CD4-positive, alpha-beta T cell treated with Interleukin-4 for 4 hours (primary cell): ENCODE measurements at places on chromosomes 1 and 21.

GRCh38 chr1:158272681-158273080 is 17.0 kb upstream of the CD1C start:
- no peak for DNase-seq

GRCh38 chr1:92503926-92504285 is 17.2 kb upstream of the GFI1 start:
- DNase-seq: no peak

DNA sequence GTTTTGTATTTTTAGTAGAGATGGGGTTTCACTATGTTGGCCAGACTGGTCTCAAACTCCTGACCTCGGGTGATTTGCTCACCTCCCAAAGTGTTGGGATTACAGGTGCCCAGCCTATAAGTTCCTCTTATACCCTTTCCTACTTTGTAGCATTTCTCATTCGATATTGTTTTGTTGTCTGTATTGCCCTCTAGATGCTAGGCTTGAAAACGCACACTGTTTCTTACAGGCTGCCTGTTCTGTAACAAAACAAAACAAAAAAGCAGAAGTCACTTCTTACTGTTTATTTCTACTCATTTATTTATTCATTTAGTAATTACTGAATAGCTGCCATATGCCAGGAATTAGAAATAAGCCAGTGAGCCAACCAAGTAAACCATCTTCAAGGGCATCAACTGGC is 136.9 kb upstream of the BMP8A start:
- no peak for DNase-seq

- no peak for DNase-seq
Observed at GRCh38 chr1:227558732-227559262, 4.6 kb upstream of the ZNF678 start.

GRCh38 chr1:209642816-209643215 is 9.4 kb downstream of the LAMB3 start:
- no peak for DNase-seq

DNA sequence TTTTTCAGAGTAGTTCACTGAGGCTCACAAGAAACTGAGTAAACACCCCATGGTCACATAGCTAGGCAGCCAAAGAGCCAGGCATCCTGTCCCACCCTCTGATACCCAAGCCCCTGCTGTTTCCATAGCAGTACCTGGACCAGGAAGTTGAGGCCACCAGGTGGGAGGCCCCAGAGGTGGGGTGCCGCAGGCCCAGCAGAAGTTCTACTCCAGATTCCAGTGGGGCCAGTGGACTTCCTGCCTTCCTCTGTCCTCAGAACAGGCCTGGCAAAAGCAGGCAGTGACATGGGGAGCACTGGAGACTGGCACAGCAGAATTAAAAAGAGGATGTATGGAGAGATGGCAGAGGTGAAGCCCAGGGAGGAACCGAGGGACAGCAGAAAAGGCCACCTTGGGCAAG is 19.0 kb downstream of the FOXO6 start:
- DNase-seq: no peak

DNA sequence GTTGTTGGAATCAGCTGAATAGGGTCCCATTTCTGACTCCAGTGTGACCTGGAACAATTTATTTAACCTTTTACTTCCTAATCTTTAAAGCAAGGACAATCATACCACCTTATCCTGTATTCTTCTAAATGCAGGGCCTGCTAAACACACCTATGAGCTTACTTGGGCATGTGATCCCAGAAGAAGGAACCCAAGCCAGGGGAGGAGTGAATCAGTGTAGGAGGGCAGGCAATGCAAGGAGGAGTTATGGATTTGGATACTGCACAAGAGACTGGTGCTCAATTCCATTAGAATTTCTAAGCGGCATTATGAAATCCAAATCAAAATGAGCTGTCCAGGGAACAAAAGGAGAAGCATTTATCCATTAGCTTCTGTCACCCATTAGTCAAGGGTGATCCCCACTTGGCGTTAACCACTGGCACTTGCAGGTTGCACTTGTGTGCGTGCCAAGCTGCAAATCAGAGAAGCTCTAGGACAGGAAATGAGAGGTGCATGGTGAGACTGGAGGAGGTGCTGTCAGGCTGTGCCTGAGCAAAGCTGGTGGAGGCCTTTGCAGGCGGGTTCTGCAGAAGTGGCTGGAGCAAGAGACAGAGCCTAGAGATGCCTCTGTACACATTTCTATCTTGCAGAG is 297.2 kb upstream of the PLXNA2 start:
- no peak for DNase-seq

GRCh38 chr1:198903621-198904020 is 264.8 kb downstream of the PTPRC start:
- no peak for DNase-seq

- DNase-seq: no peak
Observed at GRCh38 chr21:32994305-32994704, 31.4 kb upstream of the OLIG2 start.

DNA sequence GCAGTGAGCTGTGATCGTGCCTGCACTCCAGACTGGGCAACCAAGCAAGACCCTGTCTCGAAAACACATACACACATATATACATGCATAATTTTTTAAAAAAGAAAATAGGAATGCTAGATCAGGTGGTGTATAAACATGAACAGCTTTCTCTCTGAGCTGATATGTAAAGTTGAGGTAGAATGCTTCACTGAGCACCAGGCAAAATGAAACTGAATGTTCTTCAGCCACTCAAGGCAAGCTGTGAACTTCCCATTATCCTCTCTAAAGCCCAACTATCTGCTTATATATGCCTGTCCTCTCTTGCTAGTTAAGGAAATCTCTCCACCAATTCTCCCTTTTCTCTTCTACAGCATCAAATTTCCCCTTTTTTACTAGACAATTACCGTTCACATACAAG is 93.0 kb downstream of the NUF2 start:
- DNase-seq: no peak

DNA sequence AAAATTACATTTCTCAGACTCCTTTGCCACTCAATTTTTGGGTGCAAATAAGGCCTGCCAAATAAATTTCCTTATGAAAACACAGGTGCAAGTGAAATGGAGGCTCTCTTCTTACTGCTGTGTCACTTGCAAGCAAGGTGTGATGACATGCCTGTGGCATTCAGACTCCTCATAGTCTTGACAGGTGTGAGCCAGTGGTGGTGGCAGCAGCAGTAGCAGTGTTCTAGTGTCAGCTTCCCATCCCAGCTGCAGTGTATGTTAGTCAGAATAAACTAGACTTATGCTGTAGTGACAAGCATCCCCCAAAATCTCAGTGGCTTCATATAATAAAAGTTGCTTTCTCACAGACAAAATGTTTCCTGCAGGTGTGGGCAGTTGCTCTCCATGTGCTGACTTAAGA is 3.8 kb upstream of the EEIG2 start:
- no peak for DNase-seq

- DNase-seq: no peak
Observed at GRCh38 chr21:38590449-38591217, 92.4 kb upstream of the ERG start.

DNA sequence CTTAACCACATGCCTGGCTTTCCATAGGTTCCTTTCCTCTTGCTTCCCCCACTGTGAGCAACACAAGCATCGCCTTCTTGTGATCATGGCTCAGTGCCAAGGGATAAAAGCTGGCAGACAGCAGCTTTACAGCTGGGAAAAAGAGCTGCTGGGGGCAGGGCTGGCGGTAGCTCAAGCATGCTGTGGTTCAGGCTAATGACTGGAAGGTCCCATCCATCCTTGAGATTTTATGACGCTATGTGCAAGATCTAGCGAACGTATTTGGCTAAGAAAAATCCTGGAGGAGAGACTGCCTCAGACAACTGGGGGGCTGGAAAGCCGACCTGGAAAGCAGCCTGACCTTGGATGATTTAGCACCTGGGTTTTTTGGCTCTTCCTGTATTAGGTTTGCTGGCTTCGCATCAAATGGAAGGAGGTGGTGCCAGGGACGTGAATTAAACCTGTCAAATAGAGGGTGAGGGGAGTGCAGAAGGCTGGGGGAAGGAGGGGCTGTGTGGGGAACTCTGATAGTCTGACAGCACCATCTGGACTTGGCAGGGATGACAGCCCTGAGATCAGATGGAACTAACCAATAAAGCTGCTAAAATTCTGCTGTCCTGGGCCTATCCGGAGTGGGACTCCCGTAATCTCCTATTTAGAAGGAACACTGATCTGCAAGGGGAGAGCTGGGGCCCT is 34.8 kb downstream of the ZMYND12 start:
- DNase-seq: no peak

GRCh38 chr1:176919386-176920378 is 244.8 kb downstream of the ASTN1 start:
- no peak for DNase-seq

- DNase-seq: no peak
Observed at GRCh38 chr1:184940694-184941409, 33.5 kb downstream of the NIBAN1 start.
